ENCODE measurements at places on chromosomes 7 and 10.

DNA sequence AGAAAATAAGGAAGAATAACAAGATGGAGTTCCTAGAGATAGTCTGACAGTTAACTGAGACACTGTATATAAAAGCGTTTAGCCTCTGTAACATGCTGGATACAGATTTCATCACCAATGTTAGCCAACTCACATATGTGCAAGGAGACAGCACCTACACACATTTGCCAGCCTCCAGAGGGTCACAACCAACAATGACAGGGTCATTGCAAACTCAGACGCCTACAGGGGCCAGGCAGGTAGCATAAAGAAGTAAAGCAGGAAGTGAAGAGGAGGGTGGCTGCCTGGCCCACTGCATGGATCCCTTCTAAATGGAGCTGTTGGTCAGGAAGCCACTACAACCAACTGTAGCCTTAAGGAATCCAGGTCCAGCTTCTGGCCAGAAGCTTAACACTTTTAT lies 50.4 kb downstream of the NRAP start:
- no peak for DNase-seq

DNA sequence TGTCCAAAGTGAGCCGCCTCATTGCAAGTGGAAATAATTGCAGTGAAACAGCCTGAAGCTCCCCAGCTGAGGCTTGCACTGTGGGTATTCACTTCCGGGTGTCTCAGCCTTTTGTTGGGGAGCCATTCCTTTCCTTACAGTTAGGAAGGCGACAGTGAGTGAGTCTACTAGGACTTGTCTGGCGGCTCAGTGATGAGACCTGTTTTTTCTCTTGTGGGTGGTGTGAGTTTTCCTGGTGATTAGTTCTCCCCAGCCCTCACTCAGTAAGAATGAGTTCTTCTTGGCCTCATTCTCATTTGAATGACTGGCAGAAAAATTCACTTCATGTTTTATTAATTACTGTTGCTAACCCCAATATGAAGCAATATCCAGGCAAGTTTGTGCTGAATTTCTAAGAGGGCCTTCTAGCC lies 2.6 kb downstream of the PGAM1 start:
- no peak for DNase-seq

DNA sequence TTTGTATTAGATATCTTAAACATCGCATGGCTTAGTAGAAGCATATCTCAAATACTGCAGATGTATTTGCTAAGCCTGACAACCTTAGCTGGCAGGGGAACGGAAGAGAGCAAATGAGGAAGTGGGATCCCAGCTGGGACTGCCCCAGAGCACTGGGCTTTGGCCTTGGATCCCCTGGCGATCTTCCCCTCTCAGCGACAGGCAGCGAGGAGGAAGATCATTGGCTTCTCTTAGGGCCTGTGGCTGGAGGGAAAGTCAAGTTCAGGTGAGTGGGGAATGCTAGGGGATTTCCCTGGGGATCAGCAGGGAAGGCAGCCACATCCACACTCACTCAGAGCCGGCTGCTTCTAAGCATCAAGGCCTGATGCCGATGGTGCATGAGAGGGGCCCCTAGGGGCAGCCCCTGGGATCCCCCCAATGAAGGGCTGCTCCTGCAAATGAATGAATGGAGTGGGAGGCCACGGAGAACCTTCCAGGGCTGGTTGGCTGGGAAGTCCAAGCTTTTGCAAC lies 42.0 kb downstream of the LYZL2 start:
- DNase-seq = peak; percentile 23

- no peak for DNase-seq
Measured at GRCh38 chr7:5636914-5637313, 144.5 kb downstream of the RNF216 start.

- DNase-seq = no peak
Measured at GRCh38 chr10:111724121-111724520, 459.4 kb downstream of the GPAM start.

DNA sequence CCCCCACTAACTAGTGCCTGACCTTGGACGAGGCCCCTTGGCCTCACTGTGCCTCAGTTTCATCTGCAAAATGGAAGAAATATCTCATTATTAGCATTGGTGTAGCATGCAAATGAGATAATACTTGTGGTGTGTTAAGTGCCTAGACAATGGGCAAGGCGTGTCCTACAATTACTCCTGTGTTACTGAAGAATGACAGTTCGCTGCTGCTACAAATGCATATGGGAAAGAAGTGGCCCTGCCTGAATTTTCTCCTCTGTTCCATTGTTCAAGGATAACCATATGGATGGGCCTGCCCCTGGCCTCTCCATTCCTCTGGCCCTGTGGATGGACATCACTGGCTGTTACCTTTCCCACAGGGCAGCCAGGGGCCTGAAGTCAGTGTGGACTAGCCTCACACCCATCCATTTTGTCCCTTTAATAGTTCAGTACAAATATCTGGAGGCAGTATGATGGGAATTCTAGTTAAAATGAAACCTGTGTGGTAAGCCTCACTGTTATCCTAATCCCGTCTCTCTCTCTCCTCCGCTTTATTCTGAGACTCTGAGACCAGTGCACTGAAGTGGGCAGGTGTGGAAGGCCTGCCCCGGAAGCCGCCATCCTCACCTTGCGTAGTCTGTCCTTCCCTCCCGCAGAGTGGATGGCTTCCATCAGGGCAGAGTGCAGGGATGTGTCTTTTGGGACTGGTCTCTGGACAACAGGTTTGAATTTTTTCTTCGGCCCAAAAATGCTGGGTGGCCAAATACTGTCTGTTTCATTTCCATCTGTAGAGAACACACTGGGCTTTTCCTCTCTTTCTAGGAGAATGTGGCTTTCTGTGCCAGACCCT lies 244.6 kb upstream of the GRB10 start:
- no peak for DNase-seq

DNA sequence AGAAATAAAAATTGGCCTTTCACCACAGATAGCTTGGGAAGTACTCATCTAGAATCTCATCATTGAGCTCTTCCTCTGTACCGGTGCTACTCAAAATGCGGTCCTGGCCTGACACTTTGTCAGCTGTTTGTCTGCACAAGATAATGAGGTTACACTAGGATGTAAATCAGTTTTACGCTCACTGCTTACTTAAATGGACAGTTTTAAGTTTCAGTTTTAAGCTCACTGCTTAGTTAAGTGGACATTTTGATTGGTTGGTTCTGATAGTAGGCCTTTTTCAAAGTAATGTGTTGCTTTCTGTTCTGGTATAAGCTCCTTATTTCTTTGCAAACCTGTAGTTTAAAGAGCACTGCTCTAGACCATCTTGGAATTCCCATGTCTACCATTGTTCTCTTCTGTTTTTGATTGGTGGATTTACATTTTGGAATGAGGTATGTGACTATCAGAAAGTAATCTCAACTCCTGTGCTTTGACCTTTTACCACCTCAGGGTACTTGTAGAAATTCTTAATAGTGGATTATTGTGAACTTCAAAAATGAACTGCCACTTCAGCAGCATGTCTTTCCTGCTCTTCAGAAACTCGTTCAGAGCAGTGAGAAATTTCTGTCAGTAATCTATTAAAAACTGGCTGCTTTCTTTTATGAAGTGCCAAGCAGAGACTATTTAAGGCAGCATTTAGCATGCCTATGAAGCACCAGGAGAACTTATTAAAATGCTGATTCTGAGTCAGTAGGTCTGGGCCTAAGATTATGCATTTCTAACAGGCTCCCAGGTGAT lies 55.0 kb downstream of the C1GALT1 start:
- no peak for DNase-seq

- no peak for DNase-seq
Measured at GRCh38 chr10:22152403-22152802, 65.4 kb downstream of the EBLN1 start.

- no peak for DNase-seq
Measured at GRCh38 chr7:92276460-92276864, 30.7 kb downstream of the ANKIB1 start.

- no peak for DNase-seq
Measured at GRCh38 chr7:143172354-143172753, 10.9 kb upstream of the TAS2R39 start.

- DNase-seq = peak; percentile 66
Measured at GRCh38 chr10:5666008-5666840, at the start of gene ASB13. Gene ASB13 (minus strand): TSS chr10:5666595. CDS start chr10:5666551, 44 bp downstream.

- no peak for DNase-seq
Measured at GRCh38 chr7:150924369-150924781, 53.7 kb downstream of the KCNH2 start.

DNA sequence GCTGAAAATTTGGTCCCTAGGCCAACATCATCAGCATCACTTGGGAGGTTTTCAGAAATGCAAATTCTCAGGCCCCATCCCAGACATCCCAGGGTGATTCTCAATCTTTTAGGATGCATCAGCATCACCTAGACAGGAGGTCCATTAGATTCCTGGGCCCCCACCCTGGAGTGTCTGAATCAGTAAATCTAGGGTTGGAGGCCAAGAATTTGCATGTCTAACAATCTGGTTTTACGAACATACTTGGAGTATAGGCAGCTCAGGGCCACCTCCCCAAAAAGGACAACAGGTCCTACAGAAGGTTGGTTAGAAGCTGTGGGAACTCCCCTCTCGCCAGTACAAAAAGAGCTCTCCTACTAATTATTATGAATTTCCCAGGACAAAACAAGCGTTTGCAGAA lies 15.5 kb downstream of the ZC3HAV1 start:
- no peak for DNase-seq

GRCh38 chr7:24910551-24911212 lies 69.3 kb downstream of the OSBPL3 start:
- DNase-seq = no peak

GRCh38 chr7:106206826-106207541 lies 77.8 kb downstream of the NAMPT start:
- no peak for DNase-seq

DNA sequence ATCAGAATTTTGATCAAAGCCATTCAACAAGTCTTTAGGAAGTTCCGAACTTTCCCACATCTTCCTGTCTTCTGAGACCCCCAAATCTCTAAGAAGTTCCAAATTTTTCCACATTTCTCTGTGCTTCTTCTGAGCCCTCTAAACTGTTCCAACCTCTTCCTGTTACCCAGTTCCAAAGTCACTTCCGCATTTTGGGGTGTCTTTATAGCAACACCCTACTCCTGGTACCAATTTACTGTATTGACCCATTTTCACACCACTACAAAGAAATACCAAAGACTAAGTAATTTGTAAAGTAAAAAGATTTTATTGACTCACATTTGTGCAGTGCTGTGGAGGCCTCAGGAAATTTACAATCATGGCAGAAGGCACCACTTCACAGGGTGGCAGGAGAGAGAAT lies 385.8 kb upstream of the GHITM start:
- no peak for DNase-seq

- peak; percentile 59 for DNase-seq
Measured at GRCh38 chr10:6399231-6399741, 180.8 kb downstream of the PRKCQ start.

DNA sequence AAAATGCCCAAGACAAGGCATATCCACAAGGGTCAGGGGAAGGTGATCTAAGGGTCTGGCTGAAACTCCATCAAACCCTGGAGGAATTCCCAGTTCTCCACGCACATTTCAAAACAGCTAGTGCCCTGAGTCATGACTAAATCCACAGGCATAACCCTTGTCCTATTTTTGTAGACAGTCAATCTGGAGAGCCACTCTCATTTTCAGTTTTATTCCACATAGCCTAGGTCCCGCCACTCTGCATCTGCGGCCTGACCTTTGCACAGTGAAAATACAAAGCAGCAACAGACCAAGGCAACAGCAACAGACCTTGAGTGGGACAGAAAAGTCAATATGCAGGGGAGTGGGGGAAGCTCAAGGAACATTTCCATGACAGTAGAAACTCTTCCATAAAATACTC lies 201.4 kb upstream of the NPVF start:
- DNase-seq = no peak

GRCh38 chr10:34299105-34299611 lies 515.9 kb downstream of the PARD3 start:
- no peak for DNase-seq

GRCh38 chr7:87712571-87712970 lies 84.4 kb downstream of the RUNDC3B start:
- no peak for DNase-seq

DNA sequence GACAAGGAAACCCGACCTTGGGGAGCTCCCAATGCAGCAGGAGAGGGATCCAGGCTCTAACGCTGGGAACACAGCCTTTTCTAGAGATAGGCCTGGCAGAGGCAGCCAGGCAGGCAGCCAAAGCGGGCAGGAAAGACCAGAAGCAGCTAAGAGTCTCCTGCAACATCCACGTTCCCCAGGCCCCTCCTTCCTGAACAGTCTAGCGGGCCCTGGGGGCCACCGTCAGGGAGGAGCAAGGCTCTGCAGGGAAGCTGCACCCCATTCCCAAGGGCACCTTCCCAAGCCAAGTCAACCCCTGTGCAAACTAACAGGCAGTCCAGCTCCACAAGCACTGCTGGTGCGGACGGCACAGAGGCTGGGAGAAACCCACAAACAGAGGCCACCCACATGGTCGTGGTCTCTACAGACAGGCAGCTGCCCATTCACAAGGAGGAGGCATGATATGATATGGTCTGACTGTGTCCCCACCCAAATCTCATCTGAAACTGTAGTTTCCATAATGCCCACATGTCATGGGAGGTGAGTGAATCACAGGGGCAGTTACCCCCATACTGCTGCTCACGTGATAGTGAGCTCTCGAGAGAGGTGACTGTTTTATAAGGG lies 115.7 kb downstream of the MAD1L1 start:
- DNase-seq = no peak

GRCh38 chr7:85186083-85186520 lies 754 bp downstream of the SEMA3D start:
- DNase-seq = no peak

DNA sequence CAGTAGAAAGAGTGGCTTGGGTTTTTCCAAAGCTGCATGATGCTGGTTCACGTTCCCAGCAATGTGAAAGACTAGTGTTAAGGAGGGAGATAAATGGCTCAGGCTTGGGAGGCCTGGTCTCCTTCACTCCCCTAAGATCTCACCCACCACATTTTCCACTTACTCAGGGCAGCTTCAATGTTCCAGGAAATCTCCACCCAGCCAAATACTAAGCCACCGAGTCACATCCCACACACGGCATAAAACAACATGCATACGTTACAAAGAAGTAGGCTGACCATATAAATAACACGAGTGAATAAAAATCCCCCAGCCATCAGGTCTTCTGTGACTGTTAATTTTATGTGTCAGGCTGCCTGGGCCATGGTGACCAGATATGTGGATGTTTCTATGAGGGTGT lies 303.5 kb downstream of the SFMBT2 start:
- DNase-seq = peak; percentile 1

DNA sequence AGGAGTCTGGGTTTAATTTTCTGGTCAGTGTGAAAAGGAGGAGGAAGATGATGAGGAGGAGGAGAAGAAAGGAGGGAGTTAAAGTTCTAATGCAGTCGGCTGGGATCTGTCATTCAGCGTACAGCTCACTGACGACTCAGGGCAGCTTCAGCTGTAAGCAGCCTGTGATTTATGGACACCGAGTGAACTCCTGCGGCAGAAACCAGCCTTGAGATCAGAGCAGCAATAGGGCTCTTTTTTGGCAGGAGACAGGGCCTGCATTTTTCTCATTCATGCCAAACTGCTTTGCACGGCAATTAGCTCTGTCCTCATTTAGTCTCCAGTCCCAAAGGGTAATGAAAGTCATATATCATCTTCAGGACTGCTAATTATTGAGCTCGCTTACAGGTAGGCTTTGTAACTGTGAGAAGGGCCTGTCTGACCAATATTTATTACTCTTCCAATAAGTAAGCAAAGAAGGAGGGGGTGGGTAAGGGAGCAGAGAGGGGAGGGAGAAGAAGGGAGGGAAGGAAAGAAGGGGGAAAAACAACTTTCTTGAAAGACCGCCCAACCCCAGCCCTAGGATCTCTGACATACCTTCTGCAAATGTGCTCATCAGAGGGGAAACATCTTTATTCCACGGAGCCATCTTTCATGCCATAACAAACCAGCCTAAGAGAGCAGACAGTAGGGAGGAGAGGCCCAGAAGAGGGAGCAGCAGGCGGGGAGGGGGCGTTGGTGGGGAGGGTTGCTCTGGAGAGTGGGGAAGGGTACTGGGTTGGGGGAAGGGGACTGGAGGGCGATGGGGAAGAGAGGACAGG lies 48.1 kb upstream of the COMTD1 start:
- no peak for DNase-seq
